ENCODE measurements at places on chromosomes 4 and X. TPM values are rescaled to one million over a fixed set of nuclear protein-coding genes. Genes with fewer than 3 reads are reported as not detected.

GRCh38 chrX:49172280-49172780 lies 632 bp downstream of the PLP2 start:
- peaks cover 20% of the 10 kb centered on the region for H3K36me3 ChIP-seq
- peak overlapping the region; percentile 84 for H3K27ac ChIP-seq
- peak overlapping the region; percentile 88 for H3K4me3 ChIP-seq
- peak; percentile 55 for DNase-seq

- H3K27ac ChIP-seq = no peak overlapping the region
- H3K36me3 ChIP-seq = no peaks in the 10 kb centered on the region
- H3K4me1 ChIP-seq = no peaks in the 10 kb centered on the region
Observed at GRCh38 chrX:25112156-25112555, 96.4 kb upstream of the ARX start.

DNA sequence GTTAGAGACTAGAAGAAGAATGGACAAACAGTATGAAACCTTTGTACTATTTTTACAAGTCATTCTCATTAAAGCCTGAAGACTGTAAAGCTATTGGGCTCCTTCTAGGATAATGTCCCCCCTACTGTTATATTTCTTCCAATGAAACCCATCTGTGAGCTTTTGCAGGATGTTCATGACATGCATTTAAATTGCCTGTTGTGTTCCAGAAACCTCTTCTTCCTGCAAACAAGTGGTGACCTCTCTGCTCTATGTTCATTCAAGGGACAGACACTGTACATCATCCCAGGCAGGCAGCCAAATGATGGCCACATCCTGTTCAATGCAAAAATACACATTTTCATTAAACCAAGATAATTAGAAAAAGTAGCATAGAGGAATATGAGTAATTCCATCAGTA lies 128.0 kb downstream of the C4orf33 start:
- no peaks in the 10 kb centered on the region for H3K4me1 ChIP-seq
- no peak overlapping the region for H3K4me3 ChIP-seq
- H3K27ac ChIP-seq = no peak overlapping the region
- H3K27me3 ChIP-seq = peaks cover 2% of the 10 kb centered on the region
- no peaks in the 10 kb centered on the region for H3K36me3 ChIP-seq
- no peak for DNase-seq

- H3K4me3 ChIP-seq = no peak overlapping the region
- no peaks in the 10 kb centered on the region for H3K36me3 ChIP-seq
- no peak for DNase-seq
Observed at GRCh38 chr4:81786063-81786763, 314.5 kb upstream of the RASGEF1B start.

GRCh38 chrX:110041980-110042379 lies 39.1 kb downstream of the TMEM164 start:
- no peaks in the 10 kb centered on the region for H3K27me3 ChIP-seq
- no peak overlapping the region for H3K27ac ChIP-seq
- no peak for DNase-seq
- peaks cover 4% of the 10 kb centered on the region for H3K36me3 ChIP-seq
- peaks cover 7% of the 10 kb centered on the region for H3K4me1 ChIP-seq
- H3K4me3 ChIP-seq = no peak overlapping the region

GRCh38 chrX:101682723-101683122 lies 23.1 kb upstream of the ARMCX2 start:
- no peak overlapping the region for H3K4me3 ChIP-seq
- H3K4me1 ChIP-seq = no peaks in the 10 kb centered on the region
- no peaks in the 10 kb centered on the region for H3K27me3 ChIP-seq
- DNase-seq = no peak

- no peak overlapping the region for H3K27ac ChIP-seq
- no peak overlapping the region for H3K4me3 ChIP-seq
- DNase-seq = no peak
- H3K4me1 ChIP-seq = peaks cover 58% of the 10 kb centered on the region
- peaks cover 6% of the 10 kb centered on the region for H3K36me3 ChIP-seq
- no peaks in the 10 kb centered on the region for H3K27me3 ChIP-seq
Observed at GRCh38 chr4:40299811-40300292, 35.3 kb upstream of the CHRNA9 start.

- DNase-seq = no peak
- no peak overlapping the region for H3K4me3 ChIP-seq
- peaks cover 32% of the 10 kb centered on the region for H3K36me3 ChIP-seq
Observed at GRCh38 chr4:113496698-113497097, 264.8 kb downstream of the CAMK2D start.

- no peak for DNase-seq
- H3K4me3 ChIP-seq = no peak overlapping the region
- H3K27me3 ChIP-seq = peaks cover 4% of the 10 kb centered on the region
- no peaks in the 10 kb centered on the region for H3K36me3 ChIP-seq
- H3K4me1 ChIP-seq = no peaks in the 10 kb centered on the region
- H3K27ac ChIP-seq = no peak overlapping the region
Observed at GRCh38 chr4:184200296-184200695, 17.4 kb downstream of the ENPP6 start.

MAN2B2 gene
- total RNA-seq = 14.0 TPM

ZNF711 gene
- 0.23 TPM for total RNA-seq

ENOX2 gene
- total RNA-seq = 20.5 TPM

GRCh38 chr4:167652267-167652666 lies 418.0 kb upstream of the SPOCK3 start:
- no peak for DNase-seq
- H3K36me3 ChIP-seq = no peaks in the 10 kb centered on the region
- H3K4me1 ChIP-seq = no peaks in the 10 kb centered on the region

- H3K4me3 ChIP-seq = no peak overlapping the region
- no peak for DNase-seq
- H3K4me1 ChIP-seq = no peaks in the 10 kb centered on the region
- no peaks in the 10 kb centered on the region for H3K36me3 ChIP-seq
- no peak overlapping the region for H3K27ac ChIP-seq
- H3K27me3 ChIP-seq = no peaks in the 10 kb centered on the region
Observed at GRCh38 chr4:24764345-24764744, 31.0 kb upstream of the SOD3 start.

DNA sequence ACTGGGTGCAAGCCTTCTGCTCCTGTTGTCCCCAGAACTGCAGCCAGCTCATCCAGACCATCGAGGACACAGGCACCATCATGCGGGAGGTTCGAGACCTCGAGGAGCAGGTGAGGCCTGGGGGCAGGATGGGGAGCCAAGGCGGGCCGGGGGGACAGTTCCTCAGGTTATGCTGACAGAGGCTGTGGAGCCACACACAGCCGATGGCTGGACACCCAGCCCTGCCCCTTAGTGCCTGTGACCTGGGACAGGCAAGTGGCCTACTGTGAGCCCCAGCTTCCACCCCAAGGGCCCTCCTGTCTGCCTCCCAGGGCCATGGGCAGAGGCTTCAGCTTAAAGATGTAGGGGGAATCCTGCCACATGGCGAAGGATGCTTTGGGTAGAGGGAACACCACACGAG lies 14.3 kb downstream of the CCDC22 start:
- DNase-seq = no peak
- H3K4me1 ChIP-seq = no peaks in the 10 kb centered on the region
- H3K4me3 ChIP-seq = no peak overlapping the region
- no peaks in the 10 kb centered on the region for H3K27me3 ChIP-seq

SLC49A3 gene
- 0.81 TPM for total RNA-seq

DNA sequence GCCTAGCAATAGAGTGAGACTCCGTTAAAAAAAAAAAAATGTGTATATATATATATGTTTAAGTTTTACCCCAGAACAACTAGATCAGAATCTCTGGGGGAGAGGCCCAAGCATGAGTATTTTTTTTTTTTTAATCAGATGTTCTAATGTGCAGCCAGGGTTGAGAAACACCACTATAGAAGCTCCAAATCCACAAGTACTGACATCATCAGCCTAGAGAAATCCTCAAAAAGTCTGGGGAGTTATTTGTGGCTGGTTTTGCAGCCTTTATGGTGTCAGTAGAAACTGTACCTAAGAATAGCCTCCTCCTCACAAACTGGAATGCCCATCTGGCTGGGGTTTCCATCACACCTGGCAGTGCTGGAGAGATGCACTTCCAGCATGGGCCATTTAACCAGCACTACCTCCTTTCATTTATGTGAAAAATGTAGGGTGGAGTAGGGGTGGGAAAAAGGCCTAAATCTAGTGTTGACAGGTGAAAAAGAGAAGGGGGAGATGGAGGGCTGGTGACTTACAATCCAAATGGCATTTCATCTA lies 93.5 kb downstream of the CBLL2 start:
- H3K4me1 ChIP-seq = no peaks in the 10 kb centered on the region
- no peak overlapping the region for H3K4me3 ChIP-seq
- H3K36me3 ChIP-seq = no peaks in the 10 kb centered on the region
- no peaks in the 10 kb centered on the region for H3K27me3 ChIP-seq
- no peak overlapping the region for H3K27ac ChIP-seq

GRCh38 chrX:155747520-155747919 lies 133.6 kb upstream of the VAMP7 start:
- no peak for DNase-seq
- H3K36me3 ChIP-seq = no peaks in the 10 kb centered on the region
- H3K27ac ChIP-seq = no peak overlapping the region
- no peaks in the 10 kb centered on the region for H3K27me3 ChIP-seq
- H3K4me3 ChIP-seq = no peak overlapping the region

DNA sequence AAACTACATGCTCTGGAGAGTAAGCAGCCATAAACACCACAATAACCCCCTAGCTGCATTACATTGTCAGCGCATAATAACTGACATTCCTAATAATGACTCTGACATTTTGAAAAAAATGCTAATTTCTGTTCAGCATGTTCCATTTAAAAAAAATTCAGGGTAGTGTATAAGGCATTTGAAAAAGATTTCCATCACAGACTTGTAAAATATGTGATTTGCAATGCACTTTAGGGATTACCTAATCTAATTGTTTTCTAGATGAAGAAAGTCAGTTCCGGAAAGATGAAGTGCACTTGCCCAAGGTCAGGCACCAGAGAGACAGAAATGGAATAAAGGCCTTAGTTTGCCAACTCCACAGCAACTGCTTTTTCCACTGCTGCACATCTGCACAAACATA lies 55.3 kb downstream of the FANCB start:
- DNase-seq = no peak
- no peaks in the 10 kb centered on the region for H3K36me3 ChIP-seq
- H3K27ac ChIP-seq = no peak overlapping the region

DNA sequence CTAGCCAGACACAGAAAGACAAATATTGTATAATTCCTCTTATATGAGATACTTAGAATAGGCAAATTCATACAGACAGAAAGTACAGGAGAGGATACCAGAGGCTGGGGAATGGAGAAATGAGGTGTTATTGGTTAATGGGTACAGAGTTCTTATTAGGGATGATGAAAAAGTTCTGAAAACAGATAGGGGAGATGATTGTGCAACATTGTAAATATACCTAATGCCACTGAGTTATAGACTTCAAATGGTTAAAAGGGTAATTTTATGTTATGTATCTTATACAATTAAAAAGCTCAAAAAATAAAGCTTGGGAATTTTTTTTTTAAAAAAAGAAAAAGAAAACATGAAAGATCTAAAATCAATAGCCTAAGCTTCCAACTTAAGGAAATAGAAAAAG lies 98.8 kb upstream of the TECRL start:
- no peaks in the 10 kb centered on the region for H3K4me1 ChIP-seq
- no peaks in the 10 kb centered on the region for H3K27me3 ChIP-seq
- DNase-seq = no peak
- H3K36me3 ChIP-seq = no peaks in the 10 kb centered on the region

LRP2BP gene
- total RNA-seq = 0.47 TPM

DNA sequence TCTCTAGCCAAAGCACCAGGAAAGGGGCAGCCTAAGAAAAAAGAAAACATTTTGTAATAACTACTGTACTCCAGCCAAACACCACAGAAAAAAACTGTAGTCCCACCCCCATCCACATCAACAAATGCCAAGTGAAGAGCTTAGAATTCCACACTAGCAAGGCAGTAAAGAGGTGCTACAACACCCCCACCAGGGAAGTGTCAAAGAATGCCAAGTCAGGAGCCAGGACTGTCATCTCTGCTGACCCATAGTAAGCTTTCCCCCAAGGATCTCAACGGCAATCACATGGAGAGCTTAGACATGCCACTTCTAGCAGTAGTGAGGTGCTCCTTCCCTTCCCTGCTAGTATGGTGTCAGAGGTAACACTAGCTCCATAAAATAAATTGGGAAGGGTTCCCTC lies 34.4 kb upstream of the CCDC160 start:
- no peaks in the 10 kb centered on the region for H3K36me3 ChIP-seq
- DNase-seq = no peak
- no peak overlapping the region for H3K4me3 ChIP-seq
- H3K27me3 ChIP-seq = no peaks in the 10 kb centered on the region
- H3K27ac ChIP-seq = no peak overlapping the region

- DNase-seq = no peak
- H3K27me3 ChIP-seq = no peaks in the 10 kb centered on the region
- no peak overlapping the region for H3K4me3 ChIP-seq
- no peaks in the 10 kb centered on the region for H3K36me3 ChIP-seq
- no peak overlapping the region for H3K27ac ChIP-seq
- H3K4me1 ChIP-seq = no peaks in the 10 kb centered on the region
Observed at GRCh38 chrX:94850811-94851210, 1176.8 kb downstream of the FAM133A start.

DNA sequence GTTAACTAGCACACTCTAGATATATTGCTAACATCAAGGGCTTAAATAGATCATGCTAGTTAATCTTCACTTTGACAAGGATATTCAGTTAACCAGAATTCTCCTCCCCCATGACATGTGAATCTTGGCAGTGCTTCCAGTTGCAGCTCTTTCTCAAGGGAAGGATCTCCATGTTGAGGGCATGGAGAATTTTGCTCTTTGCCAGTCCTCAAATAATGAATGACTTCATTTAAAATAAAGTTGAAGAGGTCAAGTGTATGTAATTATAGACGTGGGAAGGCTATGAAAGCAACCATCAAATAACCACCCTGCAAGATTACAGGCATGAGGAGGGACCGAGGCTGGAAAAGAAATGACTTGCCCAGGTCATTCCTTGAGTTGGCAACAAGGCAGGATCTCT lies 87.3 kb upstream of the CPEB2 start:
- no peak overlapping the region for H3K4me3 ChIP-seq
- H3K36me3 ChIP-seq = no peaks in the 10 kb centered on the region
- no peak for DNase-seq
- peaks cover 4% of the 10 kb centered on the region for H3K27me3 ChIP-seq

DNA sequence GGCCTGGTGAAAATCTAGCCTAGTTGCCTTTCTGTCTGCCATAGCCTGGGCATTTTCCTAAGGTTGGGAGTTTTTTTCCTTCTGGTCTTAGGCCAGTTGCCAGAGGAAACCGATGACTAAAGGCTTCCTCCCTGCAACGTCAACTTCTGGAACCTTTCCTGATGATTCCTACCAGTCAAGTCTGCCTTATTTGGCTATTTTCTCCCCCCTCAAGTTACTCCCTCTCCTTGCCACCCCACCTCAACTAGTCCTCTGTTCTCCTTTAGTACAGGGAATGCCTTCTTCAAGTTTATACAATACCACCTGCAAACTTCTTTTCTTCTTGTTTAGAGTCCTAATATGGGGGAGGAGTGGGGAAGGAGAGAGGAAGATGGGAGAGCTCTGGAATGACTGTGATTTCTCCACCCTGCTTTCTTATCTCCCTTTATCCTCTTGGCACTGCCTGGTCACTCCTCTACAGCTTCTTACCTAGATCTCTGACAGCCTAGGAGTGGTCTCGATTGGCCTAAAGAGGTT lies 10.6 kb downstream of the MSN start:
- peaks cover 89% of the 10 kb centered on the region for H3K4me1 ChIP-seq
- no peak for DNase-seq
- peaks cover 58% of the 10 kb centered on the region for H3K36me3 ChIP-seq
- H3K27me3 ChIP-seq = no peaks in the 10 kb centered on the region
- H3K4me3 ChIP-seq = peak overlapping the region; percentile 45
- peak overlapping the region; percentile 78 for H3K27ac ChIP-seq

OTUD6A gene
- total RNA-seq = not detected

- no peaks in the 10 kb centered on the region for H3K27me3 ChIP-seq
- no peak overlapping the region for H3K4me3 ChIP-seq
- no peak for DNase-seq
- H3K27ac ChIP-seq = no peak overlapping the region
Observed at GRCh38 chr4:184371390-184371787, 103.0 kb downstream of the IRF2 start.

DCAF8L1 gene
- total RNA-seq = not detected
